ENCODE measurements at places on chromosomes 7 and 10.

GRCh38 chr10:74244097-74244685 is 93.2 kb downstream of the ADK start:
- no peak for DNase-seq

GRCh38 chr10:121823993-121824463 is 103.8 kb downstream of the ATE1 start:
- DNase-seq: no peak

DNA sequence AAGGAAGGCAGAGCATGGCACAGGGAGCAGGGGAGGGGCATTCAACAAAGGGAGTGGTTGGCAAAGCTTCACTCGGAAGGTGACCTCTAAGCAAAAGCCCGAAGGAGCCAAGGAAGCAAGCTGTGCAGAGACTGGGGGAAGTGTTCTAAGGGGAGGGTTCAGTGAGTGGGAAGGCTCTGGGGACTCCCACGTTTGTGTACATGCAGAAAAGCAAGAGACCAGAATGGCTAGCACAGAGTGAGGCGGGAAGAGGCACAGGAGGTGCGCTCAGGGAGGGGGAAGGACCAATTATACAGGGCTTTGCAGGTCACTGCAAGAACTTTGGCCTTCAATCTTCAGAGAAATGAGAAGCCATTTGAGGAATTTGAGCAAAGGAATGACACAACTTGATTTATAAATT is 7.4 kb downstream of the ARHGAP21 start:
- no peak for DNase-seq

DNA sequence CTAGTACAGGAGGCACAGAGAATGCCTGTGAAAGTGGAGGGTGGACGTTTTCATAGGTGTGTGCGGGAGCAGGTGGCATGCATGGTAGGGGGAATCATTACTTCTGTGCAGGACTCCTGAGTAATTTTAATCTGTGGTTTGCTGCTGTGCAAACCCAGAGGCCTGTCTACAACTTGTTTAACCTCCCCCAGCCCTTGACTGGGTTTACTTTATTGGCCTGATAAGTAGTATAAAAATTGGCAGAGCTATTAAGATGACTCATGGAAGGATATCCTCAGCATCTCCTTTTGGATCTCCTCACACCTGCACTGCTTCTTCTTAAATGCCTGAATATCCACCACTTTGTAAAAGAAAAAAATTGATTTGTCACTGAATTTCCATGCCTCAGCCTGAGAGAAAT is 104.8 kb downstream of the AUTS2 start:
- no peak for DNase-seq

GRCh38 chr10:88793712-88794299 is 8.7 kb upstream of the LIPM start:
- DNase-seq: no peak

DNA sequence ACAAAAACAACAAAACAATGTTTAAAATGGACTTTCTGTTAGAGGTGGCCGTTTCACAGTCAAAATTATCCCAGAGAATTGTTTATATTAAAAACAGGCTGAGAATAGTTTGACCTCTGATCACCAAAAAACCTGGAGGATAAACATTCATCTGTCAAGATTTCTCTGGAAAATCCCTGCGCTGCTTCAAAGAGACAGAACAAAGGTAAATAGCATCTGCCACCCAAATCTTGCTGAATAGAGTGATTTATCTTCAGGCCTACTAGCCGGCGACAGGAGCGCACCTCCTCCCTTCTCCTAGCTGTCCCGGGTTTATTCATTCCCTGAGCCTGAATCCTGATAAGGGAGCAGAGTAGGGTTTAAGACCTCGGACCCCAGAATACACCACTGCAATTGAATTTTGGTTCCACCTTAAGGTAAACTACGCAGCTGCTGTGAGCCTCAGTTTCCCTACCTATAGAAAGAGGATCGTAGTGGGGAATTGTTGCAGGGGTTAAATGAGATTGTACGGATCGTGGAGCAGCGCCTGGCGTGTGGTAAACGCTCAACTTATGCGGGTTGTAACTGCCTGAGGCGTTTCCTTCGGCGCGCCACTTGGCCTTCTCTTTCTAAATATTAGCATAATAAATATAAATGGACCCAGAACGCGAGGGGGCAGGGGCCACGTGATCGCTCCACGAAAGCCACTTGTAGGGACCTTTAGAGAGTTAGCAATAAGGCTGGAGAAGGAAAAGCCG is 498 bp upstream of the ST7 start:
- DNase-seq: no peak

DNA sequence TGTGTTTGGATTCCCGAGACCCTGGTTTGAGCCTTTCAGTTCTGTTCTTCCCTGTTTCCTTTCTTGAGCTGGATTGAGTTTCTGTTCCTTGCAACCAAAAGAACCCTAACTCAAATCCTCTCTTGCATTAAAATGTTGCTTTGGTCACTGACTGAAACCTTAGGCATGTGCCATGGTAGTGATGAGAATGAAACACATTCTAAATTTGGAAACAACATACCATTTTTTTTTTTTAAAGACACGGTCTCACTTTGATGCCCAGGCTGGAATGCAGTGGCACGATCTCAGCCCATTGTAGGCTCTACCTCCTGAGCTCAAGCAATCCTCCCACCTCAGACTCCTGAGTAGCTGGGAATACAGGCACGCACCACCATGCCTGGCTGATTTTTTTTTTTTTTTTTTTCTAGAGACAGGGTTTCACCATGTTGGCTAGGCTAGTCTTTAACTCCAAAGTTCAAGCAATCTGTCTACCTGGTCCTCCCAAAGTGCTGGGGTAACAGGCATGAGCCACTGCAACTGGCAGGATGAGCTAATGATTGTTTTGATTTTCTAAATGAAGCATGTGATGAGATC is 8.4 kb downstream of the THAP5 start:
- no peak for DNase-seq

DNA sequence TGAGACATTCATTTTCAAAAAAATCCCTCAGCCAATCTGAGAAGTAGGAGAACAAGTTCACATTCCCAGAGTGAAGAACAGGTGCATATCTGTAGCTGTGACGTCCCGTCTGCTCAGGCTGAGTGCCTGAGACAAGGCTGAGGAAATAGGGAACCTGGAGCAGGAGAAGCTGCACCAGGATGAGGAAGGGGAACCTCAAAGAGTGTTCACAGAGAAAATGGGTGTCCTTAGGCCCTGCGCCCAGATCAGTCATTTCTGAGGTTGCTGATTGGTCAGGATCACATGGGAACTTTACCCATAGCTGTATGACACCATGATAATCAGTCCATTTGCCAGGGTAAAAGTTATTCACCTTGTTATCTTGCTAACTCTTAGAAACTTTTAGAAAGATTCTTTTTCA is 34.2 kb upstream of the TARP start:
- DNase-seq: no peak

DNA sequence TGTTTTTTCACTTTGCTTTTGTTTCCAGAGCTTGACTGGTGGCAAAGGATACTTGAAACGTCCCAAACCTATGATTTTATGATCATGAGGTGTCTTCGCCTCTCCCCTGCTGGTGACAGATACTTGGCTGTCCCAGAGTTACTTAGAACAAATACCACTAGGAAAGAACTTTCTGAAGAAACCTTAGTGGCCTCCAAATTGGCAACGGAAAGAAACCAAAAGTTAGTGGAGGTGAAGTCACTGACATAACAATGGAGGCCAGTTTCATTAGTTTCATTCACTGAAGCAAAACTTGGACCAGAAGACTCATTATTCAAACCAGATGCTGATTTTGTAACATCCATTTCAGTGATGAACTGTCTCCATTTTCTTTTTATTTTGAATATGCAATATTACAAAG is 68.6 kb downstream of the JAZF1 start:
- DNase-seq: no peak

DNA sequence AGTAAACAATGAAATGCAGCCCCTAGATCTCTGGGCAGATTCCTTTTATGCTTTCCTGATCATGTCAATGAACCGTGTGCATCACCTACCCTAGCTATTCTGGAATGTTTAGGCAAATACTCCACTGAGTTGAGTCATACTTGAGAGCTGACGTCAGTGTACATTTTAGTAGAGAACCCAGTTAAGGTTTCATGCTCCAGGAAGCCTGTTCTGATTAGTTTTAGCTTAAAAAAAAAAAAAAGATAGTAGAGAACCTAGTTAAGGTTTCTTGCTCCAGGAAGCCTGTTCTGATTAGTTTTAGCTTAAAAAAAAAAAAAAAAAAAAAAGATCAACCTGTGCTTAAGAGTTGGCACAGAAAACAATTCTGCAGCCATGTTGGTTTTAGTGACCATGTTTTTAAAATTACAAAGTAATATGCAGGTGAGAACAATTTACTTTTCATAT is 3.7 kb upstream of the MCU start:
- DNase-seq: no peak

DNA sequence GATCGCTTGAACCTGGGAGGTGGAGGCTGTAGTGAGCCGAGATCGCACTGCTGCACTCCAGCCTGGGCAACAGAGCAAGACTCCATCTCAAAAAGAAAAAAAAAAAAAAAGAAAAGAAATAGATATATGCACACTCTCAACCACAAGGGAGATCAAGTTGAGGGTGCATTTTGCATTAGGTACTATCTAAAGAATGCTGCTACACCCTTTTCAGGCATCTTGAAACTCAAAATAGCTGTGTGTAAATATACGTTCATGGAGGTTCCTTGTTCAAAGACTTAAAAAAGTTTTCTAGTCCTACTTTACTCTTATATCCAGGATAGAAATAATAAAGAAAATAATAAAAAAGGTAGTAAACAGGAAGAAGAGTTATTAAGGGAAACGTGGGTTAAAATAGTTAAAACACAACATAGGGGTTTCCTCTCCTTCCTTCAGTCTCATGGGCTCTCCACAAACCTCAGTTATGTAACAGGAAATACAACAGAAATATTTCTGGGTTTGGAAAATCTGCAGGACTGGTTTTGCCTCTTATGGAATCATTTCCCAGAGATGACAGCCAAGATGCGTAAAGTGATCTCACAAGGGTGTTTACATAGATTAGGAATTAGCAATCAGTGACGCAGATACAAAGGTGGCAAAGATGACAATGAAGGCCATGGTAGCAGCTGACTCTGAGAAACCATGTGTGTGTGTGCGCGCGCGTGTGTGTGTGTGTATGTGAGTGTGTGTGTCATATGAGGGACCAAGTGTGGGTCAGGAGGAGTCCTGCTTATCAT is 15.1 kb downstream of the STEAP4 start:
- DNase-seq: no peak

GRCh38 chr10:97163781-97164501 is 21.8 kb downstream of the SLIT1 start:
- DNase-seq: no peak

- DNase-seq: no peak
These were observed 1.6 kb downstream of the ATP6V0E2 start for GRCh38 chr7:149875396-149875795.

DNA sequence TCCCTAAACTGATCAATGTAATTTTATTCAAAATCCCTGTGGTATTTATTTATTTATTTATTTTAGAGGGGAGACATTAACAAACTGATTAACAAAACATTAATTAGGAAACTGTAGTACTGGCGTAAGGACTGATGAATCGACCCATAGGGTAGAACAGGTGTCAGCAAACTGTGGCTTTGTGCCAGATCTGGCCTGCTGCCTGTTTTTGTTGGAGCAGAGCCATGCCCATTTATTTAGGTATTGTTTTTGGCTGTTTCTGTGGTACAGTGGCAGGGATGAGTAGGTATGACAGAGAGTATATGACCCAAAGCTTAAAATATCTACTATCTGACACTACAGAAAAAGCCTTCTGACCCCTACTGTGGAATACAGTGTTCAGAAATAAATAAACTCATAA is 332.5 kb upstream of the ETV1 start:
- no peak for DNase-seq

- no peak for DNase-seq
These were observed 91.6 kb downstream of the SEMA3C start for GRCh38 chr7:80827239-80827633.

DNA sequence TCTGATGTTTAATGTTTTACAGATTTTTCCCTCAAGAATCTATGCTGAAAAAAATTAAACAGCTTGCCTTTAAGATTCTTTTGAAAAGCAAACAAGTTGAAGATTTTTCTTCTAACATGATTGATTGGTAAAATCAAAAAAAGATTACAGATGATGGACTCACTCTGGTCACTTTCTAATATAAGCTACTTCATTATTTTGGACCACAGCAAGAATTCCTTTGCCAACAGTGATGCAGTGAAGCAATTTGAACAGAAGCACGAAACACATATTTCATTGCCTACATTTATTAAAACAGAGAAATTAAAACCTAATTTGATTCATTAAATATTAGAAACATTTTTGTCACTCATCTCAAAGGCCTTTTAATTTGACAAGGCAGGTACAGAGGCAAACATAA is 82.1 kb upstream of the SGCE start:
- DNase-seq: no peak

GRCh38 chr7:3732395-3733005 is 431.4 kb downstream of the SDK1 start:
- DNase-seq: no peak

DNA sequence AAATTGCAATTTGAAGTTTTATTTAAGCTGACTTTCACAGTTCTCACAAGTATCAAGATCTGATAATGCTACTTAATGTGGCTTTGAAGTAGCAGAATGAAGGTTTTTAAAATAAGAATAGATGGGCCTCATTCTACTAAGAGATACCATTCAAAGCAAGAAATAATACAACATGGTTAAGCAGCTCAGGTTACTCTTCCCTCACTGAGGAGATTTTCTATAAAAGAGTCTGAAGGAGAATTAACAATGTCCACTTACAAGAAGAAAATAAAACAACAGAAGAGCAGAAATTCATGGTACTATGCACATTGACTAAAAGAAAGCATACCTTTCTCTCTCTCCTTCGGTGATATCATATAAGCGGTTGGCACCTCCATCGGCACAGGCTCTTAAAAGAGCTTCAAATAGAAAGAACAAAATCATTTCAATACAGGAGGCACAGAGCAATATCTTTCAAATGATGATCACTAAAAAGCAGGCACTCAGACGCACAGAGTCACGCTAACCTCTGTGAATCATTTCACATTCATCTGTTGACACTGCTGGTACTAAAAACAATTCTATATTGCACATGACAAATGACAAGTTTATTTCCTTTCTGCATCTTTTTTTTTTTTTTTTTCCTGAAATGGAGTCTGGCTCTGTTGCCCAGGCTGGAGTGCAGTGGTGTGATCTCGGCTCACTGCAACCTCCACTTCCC is 153.1 kb downstream of the TPK1 start:
- no peak for DNase-seq

DNA sequence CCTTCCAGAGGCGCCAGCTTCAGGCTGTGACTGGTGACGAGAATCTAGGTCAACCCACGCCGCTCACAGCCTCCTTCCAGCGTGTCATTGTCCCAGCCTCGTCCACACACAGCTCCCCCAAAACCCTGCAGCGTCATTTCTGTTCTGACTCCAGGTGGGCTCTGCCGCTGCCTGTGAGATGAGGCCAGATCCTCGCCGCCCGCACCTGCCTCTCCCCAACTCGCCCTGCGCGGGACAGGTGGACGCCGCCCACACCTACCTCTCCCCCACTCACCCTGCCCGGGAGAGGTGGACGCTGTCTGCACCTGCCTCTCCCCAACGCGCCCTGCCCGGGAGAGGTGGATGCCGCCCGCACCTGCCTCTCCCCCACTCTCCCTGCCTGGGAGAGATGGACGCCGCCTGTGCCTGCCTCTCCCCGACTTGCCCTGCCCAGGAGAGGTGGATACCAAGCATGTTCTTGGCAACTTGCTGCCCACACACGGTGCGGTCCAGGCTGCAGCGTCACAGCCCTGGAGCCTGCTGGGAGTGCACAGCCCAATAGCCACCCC is 32.0 kb upstream of the CFAP46 start:
- no peak for DNase-seq

- DNase-seq: no peak
These were observed 141.0 kb downstream of the AOAH start for GRCh38 chr7:36583318-36583717.
